Stimulated activated CD8-positive, alpha-beta memory T cell treated with anti-CD3 and anti-CD28 coated beads, Interleukin-15, amount 100 ng/mL, for 1 hour (primary cell): ENCODE measurements at places on chromosomes 12 and 14.

DNA sequence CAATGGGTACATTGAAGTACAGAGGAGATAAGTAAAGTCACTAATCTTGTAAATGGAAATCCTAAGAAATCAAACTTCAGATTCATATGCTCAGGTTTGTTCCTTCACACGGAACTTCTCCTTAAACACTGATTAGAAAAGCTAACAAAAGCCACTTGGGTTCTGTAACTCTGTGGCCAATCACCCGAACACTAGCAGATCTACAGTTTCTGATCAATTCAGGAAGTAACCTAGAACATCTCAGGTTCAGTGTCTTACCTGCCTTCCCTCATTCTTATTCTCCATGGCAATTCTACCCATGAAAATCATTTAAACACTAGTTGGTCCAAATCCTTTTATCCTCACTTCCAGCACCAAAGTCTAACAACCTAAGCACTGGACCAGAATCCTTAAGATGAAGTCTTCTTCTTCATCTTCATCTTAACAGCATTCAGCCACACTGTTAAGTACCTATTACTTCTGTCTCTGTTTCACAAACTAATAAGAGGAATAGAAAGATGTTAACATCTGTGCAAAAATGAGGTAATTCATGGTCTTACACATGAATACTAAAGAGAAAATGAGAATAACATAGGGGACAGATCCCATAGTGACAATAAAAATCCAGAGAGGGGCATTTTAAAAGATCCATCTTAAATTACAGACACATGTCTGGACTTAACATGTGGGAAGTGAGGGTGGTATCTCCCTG, 184.5 kb downstream of the SSPN start:
- DNase-seq: no peak

- DNase-seq: no peak
These were observed 33.3 kb downstream of the HEATR5A start for GRCh38 chr14:31387091-31387490.

- no peak for DNase-seq
These were observed at the start of gene KLRC4 for GRCh38 chr12:10409392-10409791. Gene KLRC4, minus strand, starts transcription at chr12:10409757. Its CDS starts 182 bp downstream, at chr12:10409575.

DNA sequence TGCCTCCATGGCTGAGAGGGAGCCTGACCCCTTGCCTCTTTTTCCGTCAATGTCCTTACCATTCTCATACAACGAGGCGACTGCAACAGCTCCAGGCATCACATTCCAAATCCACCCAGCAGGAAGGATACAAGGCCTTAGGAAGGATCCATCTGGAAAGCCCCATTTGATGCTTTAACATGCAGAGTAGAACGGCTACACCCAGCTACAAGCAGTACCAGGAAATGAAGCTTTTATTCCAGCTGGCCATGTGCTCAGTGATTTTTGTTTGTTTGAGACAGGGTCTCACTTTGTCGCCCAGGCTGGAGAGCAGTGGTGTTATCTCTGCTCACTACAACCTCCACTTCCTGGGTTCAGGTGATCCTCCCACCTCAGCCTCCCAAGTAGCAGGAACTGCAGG, 124.8 kb downstream of the TMEM132D start:
- DNase-seq: no peak

GRCh38 chr12:62776997-62777396, 158.0 kb downstream of the PPM1H start:
- DNase-seq: no peak

DNA sequence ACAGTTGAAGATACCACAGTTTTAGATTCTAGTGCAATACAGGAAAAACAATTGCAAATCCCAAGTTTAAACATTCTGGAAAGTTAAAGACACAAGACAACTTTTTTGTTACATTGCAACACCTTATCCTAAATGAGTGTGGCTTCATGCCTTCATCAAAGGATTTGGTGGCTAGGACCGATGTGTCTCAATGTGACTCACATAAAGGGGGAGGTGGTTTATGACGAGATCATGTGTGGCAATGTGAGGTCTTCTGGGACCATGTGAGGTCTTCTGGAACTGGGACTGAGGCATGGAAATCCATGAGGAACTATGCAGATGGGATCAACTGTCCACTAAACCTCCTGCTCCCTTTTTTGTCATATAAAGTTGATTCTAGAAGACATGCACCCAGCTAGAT, 166.2 kb downstream of the PAX9 start:
- no peak for DNase-seq

DNA sequence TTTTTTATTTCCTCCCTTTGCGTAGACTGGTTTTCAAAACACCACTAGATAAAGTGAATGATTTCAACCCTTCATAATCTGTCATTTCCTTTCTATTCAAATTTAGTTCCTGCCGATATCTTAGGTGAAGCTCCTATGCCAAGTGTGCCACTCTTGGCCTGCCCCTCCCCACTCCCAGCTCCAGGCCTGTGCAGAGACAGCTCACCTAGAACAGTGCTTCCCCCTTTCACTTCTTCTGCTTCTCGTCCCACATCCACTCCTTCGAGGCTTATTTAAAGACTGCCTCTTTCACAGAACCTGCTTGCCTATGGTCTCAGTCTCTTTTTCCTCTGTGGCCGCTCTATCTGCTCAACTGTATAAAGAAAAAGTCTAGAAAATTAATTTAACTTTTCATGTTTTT, 473.8 kb downstream of the RAD51B start:
- no peak for DNase-seq

- no peak for DNase-seq
These were observed 416.2 kb downstream of the EGLN3 start for GRCh38 chr14:33534632-33535031.

GRCh38 chr12:91053951-91054715, 3.7 kb downstream of the KERA start:
- DNase-seq: no peak

- DNase-seq: no peak
These were observed 22.8 kb downstream of the MMP17 start for GRCh38 chr12:131850856-131851559.

DNA sequence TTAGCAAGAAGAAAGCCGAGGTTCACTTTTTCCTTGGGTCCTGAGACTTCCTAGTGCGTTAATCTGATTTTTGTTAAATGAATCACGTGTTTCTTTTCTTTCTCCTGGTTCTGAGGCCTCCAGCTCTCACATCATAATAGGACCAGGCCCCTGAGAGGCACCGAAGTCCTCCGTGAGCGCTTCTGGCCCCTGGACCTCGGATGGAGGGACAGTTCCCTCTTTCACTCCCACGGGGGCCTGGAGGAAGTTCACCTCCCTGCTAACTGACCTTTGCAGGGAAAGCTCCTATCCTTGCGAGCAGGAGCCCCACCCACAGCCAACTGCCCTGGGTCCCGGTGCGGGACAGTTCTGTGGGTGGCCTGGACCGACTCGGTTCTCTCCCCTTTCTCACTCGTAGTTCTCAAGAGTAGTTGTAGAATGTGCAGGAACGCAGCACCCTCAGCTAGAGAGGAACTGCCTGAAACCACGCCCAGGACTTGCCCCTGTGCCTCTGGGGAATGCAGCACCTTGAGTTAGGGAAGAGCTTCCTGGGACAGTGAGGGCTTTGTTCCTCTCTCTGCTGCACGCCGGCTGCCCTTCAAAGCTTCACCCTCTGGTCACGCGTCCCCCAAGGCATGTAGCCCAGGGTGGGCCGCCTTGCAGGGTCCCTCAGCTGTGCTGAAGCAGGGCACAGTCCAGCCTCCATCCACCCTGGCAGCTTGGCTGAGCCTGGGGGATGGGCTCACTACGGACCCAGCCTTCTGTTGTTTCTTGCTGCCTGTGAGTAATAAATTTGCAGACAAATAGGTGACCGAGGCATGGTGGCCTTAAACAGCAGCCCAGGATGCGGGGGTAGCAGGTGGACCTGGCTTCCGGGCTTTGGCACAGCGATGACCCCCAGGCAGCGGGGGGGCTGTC, 264.6 kb downstream of the ADGRD1 start:
- no peak for DNase-seq

DNA sequence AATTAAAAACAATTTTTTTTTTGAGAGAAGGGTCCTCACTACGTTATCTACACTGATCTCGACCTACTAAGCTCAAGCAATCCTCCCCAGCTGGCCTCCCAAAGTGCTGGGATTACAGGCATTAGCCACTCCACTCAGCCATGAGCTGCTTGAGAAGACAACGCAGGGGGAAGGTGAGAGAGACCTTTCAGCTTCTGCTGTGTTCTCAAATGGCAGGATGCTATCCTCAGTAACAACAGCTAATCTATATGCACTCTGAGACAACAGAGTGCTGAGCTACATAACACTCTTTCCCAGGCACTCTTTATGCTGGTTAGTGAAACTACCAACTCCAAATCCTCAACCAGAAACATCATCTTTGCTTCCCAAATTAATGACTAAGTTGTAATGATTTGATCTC, 526.1 kb downstream of the CCER1 start:
- no peak for DNase-seq

GRCh38 chr14:94722397-94722796, 47.5 kb downstream of the GSC start:
- DNase-seq: no peak

DNA sequence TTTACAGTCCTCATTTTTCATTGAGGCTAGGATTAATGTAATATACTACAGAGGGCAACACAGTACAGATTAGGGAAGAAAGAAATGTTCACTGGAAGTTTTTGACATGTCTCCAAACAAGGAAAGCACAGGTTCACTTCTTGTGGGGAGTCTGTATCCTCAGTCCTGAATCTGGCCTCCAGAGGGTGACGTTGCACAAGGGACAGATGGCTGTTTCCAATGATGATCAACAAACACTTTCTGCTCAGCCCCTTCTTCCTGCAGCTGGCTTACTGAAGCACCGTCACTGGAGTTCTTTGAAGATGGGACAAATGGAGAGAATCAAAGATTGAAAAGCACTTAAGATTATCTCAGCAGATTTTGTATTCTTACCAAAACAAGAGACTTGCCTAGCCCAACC, 123.3 kb upstream of the OR4E1 start:
- no peak for DNase-seq

- DNase-seq: no peak
These were observed 14.8 kb downstream of the ULK1 start for GRCh38 chr12:131909081-131909751.

DNA sequence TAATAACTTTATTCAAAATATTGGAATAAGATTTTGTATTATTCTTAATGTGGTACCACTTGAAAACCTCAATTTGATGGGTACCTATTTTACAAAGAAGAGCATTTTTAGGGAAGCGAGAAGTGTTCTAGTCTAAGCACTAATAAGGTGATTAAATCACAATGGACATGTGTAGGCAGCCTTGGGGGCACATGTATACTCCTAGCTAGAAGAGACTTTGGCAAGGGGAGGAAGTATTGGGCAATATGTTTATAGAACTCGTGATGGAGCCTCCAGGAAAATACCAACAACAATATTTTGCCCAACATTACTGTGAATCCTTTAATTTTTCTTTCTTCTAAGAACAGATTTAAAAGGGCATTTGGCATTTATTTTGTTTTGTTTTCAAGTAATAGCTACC, 280.3 kb downstream of the ADAMTS20 start:
- DNase-seq: no peak

DNA sequence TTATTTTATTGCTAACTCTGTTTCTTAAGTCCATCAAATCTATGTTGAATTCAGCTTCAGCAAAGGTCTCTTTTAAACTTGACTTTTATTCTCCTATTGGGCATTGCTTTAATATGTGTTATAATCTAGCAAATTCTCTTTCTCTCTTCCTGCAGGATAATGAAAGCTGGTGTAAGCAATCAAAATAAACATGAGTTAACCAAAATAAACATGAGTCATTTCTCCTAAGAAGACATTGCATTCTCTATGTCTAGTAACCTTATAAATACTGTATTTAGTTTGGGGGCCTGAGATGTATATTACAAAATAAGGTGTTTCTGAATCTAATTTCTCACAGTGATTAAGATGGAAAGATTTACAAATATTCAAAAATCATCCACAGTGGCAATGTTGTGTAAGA, 739.1 kb upstream of the ATXN7L3B start:
- DNase-seq: no peak
